ENCODE measurements at places on chromosomes 4 and X. TPM values are rescaled to one million over a fixed set of nuclear protein-coding genes. Genes with fewer than 3 reads are reported as not detected.

ITM2A gene
- total RNA-seq: 145 TPM

GRCh38 chr4:56308384-56308783 is 78.9 kb downstream of the AASDH start:
- no peaks in the 10 kb centered on the region for H3K36me3 ChIP-seq
- no peak overlapping the region for H3K4me3 ChIP-seq
- H3K27me3 ChIP-seq: peaks cover 3% of the 10 kb centered on the region
- H3K4me1 ChIP-seq: peaks cover 3% of the 10 kb centered on the region
- DNase-seq: no peak

- DNase-seq: no peak
- H3K4me1 ChIP-seq: no peaks in the 10 kb centered on the region
- no peaks in the 10 kb centered on the region for H3K36me3 ChIP-seq
- H3K27ac ChIP-seq: no peak overlapping the region
Measured at GRCh38 chr4:100968046-100968445, 379.3 kb downstream of the PPP3CA start.

GRCh38 chrX:7283741-7284140 is 135.8 kb upstream of the PUDP start:
- no peaks in the 10 kb centered on the region for H3K4me1 ChIP-seq
- H3K27me3 ChIP-seq: no peaks in the 10 kb centered on the region
- no peak overlapping the region for H3K4me3 ChIP-seq

PWWP3B gene
- not detected for total RNA-seq

- no peak for DNase-seq
- H3K27me3 ChIP-seq: no peaks in the 10 kb centered on the region
- H3K4me1 ChIP-seq: no peaks in the 10 kb centered on the region
- no peak overlapping the region for H3K4me3 ChIP-seq
- H3K36me3 ChIP-seq: no peaks in the 10 kb centered on the region
- no peak overlapping the region for H3K27ac ChIP-seq
Measured at GRCh38 chr4:80568891-80569290, 233.4 kb downstream of the CFAP299 start.

GRCh38 chr4:141647966-141648365 is 11.6 kb downstream of the IL15 start:
- DNase-seq: no peak
- no peak overlapping the region for H3K27ac ChIP-seq
- no peaks in the 10 kb centered on the region for H3K27me3 ChIP-seq

DNA sequence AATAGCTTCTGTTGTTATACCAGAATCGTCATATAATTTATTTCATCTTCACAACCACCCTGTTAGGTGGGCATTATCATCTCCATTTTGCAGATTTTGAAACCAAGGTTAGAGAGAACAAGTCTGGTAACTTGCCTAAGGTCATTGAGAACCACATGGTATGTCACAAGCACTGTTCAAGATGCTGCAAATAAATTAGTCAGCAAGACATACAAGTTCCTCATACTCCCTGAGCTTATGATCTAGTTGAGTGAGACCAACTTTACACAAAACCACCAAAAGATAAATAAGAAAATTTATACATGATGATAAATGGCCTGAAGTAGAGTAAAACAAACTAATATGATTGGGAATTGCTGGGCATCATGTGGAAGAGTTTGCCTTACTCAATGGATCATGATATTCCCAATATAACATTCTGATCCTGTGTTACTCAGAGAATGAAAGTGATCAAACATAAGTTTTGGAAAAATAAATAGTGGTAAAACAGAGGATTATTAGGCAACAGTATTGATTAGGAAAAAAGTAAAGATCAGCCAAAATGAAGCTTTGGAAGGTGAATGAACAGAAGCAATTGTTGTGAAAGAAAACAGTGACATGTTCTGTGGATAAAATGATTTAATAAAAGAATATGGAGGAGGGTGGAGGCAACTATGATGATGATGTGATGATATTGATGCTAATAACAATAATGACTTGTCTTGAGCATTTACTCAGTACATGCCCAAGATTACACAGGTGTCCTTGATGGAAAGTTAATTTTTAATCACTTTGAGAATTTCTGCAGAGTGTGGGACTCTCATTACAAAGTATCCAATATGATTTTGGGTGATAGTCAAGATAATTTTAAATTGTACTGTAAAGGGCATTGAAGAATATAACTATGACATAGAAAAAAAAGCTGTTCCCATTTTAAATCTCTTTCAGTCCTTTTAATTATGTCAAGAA is 34.1 kb upstream of the IL1RAPL1 start:
- H3K36me3 ChIP-seq: no peaks in the 10 kb centered on the region
- no peak for DNase-seq
- H3K4me1 ChIP-seq: no peaks in the 10 kb centered on the region
- no peak overlapping the region for H3K27ac ChIP-seq

DNA sequence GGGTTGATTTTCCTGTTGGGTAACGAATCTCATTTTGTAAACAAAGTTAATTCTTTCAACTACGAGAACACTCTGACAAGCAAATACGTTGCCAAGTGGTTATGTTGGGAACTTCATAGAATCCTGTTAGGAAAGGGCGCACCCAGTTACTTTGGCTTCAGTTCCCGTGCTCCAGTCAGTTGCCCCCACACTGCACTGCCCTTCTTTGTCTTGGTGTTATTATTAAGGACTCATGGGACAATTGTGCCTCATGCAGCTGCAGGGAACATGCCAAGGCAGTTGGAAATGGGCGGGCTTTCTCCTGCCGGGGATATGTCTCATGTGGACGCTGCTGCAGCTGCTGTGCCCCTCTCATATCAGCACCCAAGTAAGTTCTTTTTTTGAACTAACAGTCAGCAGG is 28.9 kb downstream of the OFD1 start:
- no peaks in the 10 kb centered on the region for H3K27me3 ChIP-seq
- peaks cover 58% of the 10 kb centered on the region for H3K36me3 ChIP-seq
- peaks cover 12% of the 10 kb centered on the region for H3K4me1 ChIP-seq
- H3K27ac ChIP-seq: no peak overlapping the region
- no peak overlapping the region for H3K4me3 ChIP-seq

CSAG2 gene
- total RNA-seq: 1.3 TPM

DNA sequence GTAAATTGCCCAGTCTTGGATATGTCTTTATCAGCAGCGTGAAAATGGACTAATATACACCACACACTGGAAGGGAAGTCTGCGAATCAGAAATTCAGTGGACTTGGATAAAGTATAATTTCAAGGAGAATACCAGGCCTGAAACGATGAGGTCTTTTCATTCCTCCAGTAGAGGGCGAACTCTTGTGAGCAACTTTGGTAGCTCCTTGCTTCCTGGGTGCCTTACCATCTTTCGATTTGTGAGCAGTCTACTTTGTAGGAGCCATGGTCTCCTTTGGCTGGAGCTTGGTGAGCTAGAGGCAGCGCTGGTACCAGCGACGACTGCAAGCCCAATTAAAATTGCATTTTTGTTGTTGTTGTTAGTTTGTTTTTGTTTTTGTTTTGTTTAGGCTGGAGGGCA is 791.9 kb downstream of the FAT4 start:
- H3K4me1 ChIP-seq: no peaks in the 10 kb centered on the region
- no peak overlapping the region for H3K27ac ChIP-seq
- no peaks in the 10 kb centered on the region for H3K36me3 ChIP-seq
- H3K4me3 ChIP-seq: no peak overlapping the region
- no peaks in the 10 kb centered on the region for H3K27me3 ChIP-seq

OTC gene
- total RNA-seq: not detected

PPARGC1A gene
- not detected for total RNA-seq

DNA sequence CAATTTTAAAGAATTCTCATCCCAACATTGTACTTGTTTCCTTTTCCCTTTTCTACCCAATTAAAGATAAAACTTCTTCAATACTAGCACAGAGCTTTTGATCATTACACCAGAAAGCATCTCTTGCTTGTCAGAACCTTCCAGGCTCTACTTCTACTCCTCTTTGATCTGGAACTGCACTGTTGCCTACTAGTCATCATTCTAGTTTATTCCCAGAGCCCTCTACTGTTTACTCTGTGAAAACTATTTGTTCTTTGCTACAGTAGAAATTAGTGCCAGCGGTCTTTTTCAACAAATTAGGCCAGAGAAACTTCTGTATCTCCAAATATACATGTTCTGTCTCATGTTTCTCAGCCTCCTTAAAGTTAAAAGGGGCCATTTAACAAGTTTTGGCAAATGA is 46.8 kb upstream of the TMPRSS11F start:
- no peak for DNase-seq
- H3K27ac ChIP-seq: no peak overlapping the region
- peaks cover 9% of the 10 kb centered on the region for H3K27me3 ChIP-seq
- no peaks in the 10 kb centered on the region for H3K4me1 ChIP-seq

- no peaks in the 10 kb centered on the region for H3K36me3 ChIP-seq
- no peak overlapping the region for H3K4me3 ChIP-seq
- DNase-seq: no peak
- no peaks in the 10 kb centered on the region for H3K27me3 ChIP-seq
Measured at GRCh38 chr4:41432881-41433280, 105.1 kb upstream of the LIMCH1 start.

DNA sequence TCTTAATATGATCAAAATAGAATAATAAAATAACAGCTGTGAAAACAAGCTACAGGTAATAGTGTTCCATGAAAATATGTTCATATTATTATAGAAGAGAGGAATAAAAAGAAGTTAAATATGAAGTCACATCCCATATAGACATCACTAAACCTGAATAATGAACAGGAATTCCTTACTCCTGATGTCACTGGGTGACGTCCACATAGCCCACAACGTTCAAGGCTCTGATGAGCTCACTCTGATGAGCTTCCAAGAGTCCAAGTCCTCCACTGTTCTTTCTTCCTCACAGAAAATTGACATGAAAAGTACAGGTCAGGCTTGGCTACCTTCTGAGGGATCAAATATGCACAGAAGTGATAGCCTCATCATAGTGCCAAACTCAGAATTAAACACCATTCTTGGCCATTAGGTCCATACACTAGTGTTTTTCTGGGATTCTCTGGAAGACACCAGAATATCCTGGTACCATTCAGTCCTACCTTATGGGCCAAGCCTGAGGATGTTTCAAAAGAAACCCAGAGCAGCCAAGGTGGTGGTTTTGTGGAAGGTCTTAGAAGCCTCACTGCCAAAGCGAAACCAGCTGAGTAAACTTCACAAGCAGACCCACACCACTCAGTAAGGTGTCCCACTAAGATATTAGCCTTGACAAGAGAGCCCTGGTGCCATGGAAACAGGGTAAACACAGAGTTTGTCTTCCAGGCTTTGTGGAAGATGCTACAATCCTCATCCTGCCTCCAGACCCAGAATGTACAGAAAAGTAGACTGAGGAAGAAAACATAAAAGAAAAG is 138.4 kb upstream of the HHIP start:
- H3K27me3 ChIP-seq: no peaks in the 10 kb centered on the region
- no peak for DNase-seq
- no peaks in the 10 kb centered on the region for H3K36me3 ChIP-seq
- no peaks in the 10 kb centered on the region for H3K4me1 ChIP-seq
- no peak overlapping the region for H3K4me3 ChIP-seq

SYN1 gene
- 0.18 TPM for total RNA-seq

GRCh38 chr4:7614350-7614949 is 179.7 kb upstream of the PSAPL1 start:
- H3K4me3 ChIP-seq: no peak overlapping the region
- H3K27me3 ChIP-seq: no peaks in the 10 kb centered on the region
- H3K36me3 ChIP-seq: no peaks in the 10 kb centered on the region
- DNase-seq: no peak
- H3K27ac ChIP-seq: no peak overlapping the region

GAGE12J gene
- total RNA-seq: not detected

- H3K27ac ChIP-seq: no peak overlapping the region
- no peak for DNase-seq
- no peaks in the 10 kb centered on the region for H3K36me3 ChIP-seq
- no peaks in the 10 kb centered on the region for H3K27me3 ChIP-seq
Measured at GRCh38 chrX:150406596-150406995, 43.5 kb downstream of the MAMLD1 start.

DNA sequence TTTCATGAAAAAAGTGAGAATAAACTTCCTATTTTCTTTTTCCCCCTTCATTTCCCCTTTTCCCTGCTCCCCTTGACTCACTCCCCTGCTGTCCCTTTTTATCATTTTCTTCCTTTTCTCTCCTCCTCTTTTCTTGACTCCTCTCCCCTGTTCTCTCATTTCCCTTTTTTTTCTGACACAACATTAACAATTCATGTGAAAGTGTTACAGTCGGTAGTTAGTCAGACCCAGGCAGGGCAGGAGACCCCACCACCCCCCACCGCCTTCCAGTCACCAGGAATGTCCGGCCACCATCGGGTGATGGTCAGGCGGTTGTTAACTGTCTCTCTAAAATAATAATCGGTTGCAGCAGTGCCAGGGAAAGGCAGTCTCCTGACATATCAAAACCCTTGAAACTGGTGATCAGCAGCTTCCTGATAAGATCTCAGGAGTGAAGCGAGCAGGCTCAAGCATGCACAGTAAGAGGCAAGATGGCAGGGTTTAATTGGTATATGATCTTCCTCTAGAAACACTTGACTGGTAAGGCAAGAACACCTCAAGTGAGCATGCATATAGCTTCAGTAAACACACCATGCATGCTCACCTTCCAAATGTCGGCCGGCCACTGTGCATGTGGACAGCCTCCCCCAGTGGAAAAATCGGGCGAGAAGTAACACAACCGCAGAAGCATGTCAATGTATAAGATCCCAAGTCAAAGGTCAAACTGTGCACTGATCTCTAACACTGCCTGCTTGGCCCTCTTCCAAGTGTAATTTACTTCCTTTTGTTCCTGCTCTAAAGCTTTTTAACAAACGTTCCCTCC is 191.4 kb downstream of the NDST4 start:
- no peak for DNase-seq
- H3K27ac ChIP-seq: no peak overlapping the region
- H3K36me3 ChIP-seq: no peaks in the 10 kb centered on the region
- H3K4me3 ChIP-seq: no peak overlapping the region

- H3K36me3 ChIP-seq: no peaks in the 10 kb centered on the region
- H3K27me3 ChIP-seq: no peaks in the 10 kb centered on the region
- no peaks in the 10 kb centered on the region for H3K4me1 ChIP-seq
- DNase-seq: no peak
- no peak overlapping the region for H3K27ac ChIP-seq
Measured at GRCh38 chrX:94058728-94059382, 384.8 kb downstream of the FAM133A start.

DNA sequence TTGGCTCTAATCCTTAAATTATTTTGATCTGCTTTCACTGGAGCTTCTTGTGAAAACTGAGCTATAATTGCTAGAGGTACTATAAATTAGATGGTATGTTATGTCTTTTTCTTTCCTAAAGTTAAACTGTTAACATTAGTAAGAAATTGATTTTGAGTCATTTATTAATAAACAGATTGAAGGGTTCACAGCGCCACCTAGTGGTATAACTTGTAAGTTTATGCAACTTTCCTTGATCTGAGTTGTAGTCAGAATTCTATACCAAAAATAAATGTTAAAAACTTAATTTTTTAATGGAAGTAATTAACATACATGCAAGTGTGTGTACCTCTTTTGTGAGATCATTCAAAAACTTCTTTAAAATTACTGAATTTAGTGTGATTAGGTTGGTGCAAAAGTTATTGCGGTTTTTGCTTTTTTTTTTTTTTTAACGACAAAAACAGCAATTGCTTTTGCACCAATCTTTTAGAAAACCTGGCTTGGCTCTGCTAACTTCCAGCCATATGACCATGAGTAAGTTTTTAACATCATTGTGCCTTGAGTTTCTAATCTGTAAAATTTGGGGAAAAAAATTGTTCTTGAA is 151.5 kb downstream of the CENPC start:
- H3K27me3 ChIP-seq: peaks cover 14% of the 10 kb centered on the region
- no peaks in the 10 kb centered on the region for H3K36me3 ChIP-seq
- H3K4me3 ChIP-seq: no peak overlapping the region
- no peak for DNase-seq
- no peaks in the 10 kb centered on the region for H3K4me1 ChIP-seq
